ENCODE measurements at places on chromosomes 3 and 15. TPM values are rescaled to one million over a fixed set of nuclear protein-coding genes. Genes with fewer than 3 reads are reported as not detected.

GRCh38 chr3:78728406-78729145, 1039.2 kb downstream of the ROBO1 start:
- DNase-seq, result peak; percentile 67

Gene FBXL2
- total RNA-seq, result 13.8 TPM

- DNase-seq, result no peak
These were observed 817.2 kb upstream of the CADM2 start for GRCh38 chr3:84141571-84141970.

- DNase-seq, result no peak
These were observed 2.2 kb downstream of the ABCC5 start for GRCh38 chr3:184015381-184016019.

DNA sequence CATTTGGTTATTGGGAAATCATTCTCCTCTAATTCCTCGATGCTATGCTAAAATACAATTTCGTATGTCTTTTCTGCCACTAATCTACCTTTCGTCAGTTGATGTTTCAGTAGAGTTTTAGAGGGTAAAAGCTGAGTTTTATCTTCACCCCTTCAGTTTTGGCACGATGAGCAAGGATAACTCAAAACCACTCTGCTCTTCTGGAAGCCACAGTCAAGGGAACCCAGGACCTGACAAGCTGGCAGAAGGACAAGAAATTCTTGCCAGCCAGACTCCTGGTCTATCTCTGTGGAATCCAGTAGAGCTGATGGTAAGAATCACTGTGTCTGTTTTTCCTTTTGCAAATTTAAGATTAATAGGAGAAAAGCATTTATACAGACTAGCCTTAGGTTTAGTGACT, 414.4 kb upstream of the LRRC3B start:
- DNase-seq, result peak; percentile 12

DNA sequence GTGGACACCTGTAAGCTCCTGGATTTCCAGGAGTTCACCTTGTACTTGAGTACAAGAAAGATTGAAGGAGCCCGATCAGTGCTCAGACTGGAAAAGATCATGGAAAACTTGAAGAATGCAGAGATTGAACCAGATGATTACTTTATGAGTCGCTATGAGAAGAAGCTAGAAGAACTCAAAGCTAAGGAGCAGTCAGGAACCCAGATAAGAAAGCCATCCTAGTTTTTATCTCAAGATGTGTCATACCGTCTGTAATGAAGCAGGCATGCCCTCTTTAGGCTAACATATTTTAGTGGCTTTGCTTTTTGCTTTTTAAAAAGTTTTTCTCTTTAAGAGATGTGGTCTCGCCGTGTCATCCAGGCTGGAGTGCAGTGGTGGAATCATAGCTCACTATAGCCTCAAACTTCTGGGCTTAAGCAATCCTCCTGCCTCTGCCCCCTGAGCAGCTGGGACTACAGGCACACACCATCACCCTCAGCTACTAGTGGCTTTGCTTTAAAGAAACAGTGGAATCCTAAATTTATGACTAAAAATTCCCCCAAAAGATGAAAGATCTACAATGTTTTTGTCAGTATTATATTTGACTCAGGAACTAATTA, 28.1 kb downstream of the EXOG start:
- no peak for DNase-seq

DNA sequence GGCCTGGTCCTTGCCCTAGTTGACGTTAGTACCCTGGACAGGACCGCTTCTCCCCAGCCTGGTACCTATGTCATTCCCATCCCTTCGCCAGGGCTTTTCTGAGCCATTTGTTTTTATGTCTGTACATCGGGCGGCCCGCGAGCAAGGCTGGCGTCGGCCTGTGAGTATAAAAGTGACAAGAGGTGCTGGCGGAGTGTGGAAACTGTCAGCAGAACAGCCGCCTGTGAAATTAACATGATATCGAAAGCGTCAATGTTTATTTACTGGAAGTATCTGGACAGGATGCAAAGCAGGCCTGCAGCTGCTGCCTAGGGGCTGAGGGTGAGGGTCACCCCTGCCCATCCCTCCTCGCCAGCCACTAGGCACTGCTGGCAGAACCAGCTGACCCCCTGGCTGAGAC, 33.4 kb downstream of the LINGO1 start:
- DNase-seq, result no peak

DNA sequence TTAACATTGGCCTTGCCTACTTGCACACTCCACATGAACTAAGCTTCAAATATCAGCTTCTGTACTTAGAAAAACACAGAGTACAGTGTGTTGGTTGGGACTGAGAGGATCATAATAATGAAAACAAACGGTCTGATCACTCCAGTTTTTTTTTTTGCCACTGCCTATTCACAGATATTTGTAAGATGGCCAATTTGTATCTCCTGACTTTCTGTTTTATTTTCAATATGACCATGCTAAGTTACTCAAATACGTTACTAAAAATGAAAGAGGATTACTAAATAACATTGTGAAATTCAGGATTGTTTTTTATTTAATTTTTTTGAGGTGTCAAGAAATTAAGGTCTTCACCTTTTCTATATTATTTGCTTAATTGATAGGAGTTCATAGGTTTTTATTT, 595.1 kb downstream of the TUSC7 start:
- no peak for DNase-seq

Gene ST6GAL1
- 16.7 TPM for total RNA-seq

Gene BFSP2
- not detected for total RNA-seq

Gene C3orf20
- not detected for total RNA-seq

Gene GPR27
- total RNA-seq, result 5.2 TPM

DNA sequence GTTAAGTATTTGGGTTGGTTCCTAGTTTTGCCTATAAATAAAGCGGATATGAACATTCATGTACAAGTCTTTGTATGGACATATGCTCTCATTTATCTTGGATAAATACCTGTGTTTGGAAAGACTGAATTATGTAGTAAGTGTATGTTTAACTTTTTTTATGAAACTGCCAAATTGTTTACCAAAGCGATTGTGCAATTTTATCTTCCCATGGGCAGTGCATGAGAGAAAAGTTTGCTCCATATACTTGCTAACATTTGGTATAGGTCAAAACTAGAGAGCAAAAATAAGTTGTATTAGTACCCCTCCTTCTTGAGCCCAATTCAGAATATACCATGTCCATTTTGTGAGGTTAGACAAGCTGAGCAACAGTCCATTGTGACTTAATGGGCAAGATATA, 502.6 kb downstream of the SQOR start:
- DNase-seq, result no peak

GRCh38 chr3:66165660-66166059, 55.1 kb upstream of the SLC25A26 start:
- DNase-seq, result no peak

Gene IL20RB
- 15.8 TPM for total RNA-seq

Gene C3orf22
- total RNA-seq, result not detected

DNA sequence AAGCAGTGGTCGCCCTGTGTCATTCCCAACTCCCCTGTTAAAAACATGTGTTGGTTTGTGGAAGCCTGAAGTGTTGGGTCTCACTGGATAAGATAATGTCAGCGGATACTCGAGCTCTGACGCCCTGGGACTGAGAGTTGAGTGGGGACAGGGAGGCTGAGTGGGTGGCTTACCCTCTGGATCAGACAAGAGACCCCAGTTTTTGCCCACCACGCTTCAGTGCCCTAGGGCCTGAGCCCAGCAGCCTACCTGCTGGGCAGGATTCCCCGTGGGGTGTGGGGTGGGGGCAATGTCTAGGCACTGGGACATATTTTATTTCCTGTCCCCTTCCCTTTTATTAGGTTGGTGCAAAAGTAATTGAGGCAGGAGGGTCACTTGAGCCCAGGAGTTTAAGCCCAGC, 75.0 kb downstream of the SMAD6 start:
- DNase-seq, result no peak

GRCh38 chr3:49668414-49668797, 5.7 kb upstream of the APEH start:
- no peak for DNase-seq

GRCh38 chr3:105538483-105538882, 171.8 kb downstream of the ALCAM start:
- no peak for DNase-seq

- peak; percentile 16 for DNase-seq
These were observed 71.3 kb downstream of the SMAD6 start for GRCh38 chr15:66773129-66773873.

GRCh38 chr3:14633819-14634424, 17.6 kb upstream of the CCDC174 start:
- no peak for DNase-seq

Measured in skin of body (tissue), 3 donors.